ENCODE measurements at places on chromosomes 1 and 21.

DNA sequence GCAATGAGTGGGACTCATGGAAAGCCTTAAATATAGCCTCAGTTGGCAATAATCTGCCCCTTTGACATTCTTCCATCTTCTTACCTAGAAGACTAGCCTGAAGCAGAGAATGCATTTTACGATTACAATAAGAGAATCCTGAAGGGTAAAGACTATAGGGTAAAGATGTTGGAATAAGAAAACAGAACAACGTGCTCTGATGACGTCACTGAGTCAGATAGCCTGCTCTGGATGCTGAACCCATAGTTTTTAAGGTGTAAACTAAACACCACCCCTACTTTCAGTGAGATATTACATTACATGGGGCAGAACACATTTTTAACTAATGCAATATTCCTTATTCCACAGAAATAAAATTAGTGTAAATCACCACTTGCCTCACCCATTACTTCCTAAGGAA lies 240.4 kb downstream of the KCNT2 start:
- no peak for DNase-seq

- peak; percentile 88 for DNase-seq
Observed at GRCh38 chr1:150613061-150613920, 16.1 kb downstream of the ENSA start.

GRCh38 chr1:26706315-26706714 lies 10.5 kb downstream of the ARID1A start:
- DNase-seq, result no peak

DNA sequence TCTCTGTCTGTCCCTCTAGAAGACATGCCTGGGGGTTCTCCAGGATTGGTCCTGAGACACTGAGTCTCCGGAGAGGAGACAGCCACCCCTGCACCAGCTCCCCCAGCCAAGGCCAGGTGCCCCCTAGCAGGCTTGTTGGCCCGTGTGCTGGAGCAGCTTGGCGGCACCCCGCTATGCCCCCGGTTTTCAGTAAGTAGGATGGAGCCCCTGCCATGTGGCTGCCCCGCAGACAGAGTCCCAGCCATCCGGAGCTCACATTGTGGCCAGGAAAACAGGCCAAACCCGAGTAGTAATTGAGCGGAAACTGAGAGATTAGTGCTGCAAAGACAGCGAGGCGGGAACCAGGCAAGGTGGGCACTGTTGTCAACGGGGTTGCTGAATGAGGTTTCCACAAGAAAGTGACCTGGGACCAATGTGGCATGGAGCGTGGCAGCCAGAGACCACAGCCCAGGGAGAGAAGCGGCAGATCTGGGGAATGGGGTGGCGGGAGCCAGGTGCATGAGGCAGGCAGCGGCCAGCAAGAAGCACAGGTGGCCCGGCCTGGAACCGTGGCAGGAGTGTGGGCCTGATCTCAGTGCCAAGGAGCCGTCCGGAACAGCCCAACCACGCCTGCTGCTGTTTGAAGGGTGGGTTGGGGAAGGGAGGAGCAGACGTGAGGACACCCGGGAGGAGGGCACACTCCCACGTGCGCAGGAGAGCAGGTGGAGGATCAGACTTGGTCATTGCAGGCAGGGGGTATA lies 137.4 kb upstream of the VAMP3 start:
- no peak for DNase-seq

- no peak for DNase-seq
Observed at GRCh38 chr21:45887120-45887611, 94.4 kb upstream of the COL6A1 start.

- DNase-seq, result peak; percentile 87
Observed at GRCh38 chr1:12180315-12180714, 13.5 kb downstream of the TNFRSF1B start.

DNA sequence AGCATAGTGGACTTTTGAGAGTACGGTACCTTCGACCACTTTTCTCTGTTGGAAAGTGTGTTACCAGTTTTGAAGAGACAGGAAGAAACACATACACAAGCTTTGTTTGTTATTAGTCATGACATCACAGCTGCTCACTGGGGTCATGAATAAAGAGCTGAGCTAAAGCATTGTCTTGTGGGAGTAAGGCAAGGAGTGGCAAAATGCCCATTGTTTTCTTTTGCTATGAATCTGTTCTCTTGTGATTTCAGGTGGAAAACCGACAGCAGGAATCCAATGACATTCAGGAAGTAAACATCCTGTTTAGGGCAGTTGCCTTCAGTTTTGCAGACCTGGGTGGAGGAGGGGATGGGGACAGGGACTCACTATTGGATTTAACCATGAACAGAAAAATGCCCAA lies 66.2 kb downstream of the RGL1 start:
- DNase-seq, result no peak

GRCh38 chr1:227396539-227397353 lies 78.5 kb upstream of the CDC42BPA start:
- no peak for DNase-seq

DNA sequence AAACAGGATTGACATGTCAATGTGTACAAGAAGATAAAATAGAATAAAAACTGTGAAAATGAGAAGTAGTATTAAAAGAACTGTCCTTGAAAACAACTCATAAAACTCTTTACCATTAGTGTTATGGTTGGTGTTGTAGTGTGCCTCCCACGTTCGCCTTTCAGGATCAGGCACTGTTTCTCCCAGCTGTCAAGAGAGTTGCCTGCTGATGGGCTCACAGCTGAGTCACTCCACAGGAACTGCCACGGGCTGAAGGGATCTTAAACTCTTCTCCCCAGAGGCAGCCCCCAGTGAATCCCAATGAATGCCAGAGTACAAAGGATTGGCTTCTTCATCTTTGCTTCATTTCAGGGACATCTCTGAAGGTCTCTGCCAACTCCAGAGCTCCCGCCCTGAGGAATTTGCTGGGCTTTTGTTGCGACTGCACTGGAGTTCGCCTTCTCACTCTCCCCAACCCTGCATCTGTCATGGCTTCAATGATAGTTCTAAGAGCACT lies 119.6 kb downstream of the ADGRL2 start:
- no peak for DNase-seq

GRCh38 chr1:22751124-22751531 lies 40.5 kb downstream of the EPHB2 start:
- DNase-seq, result no peak

- no peak for DNase-seq
Observed at GRCh38 chr21:41080485-41081121, 87.4 kb upstream of the BACE2 start.

GRCh38 chr1:8463144-8463927 lies 145.4 kb downstream of the SLC45A1 start:
- peak; percentile 37 for DNase-seq

DNA sequence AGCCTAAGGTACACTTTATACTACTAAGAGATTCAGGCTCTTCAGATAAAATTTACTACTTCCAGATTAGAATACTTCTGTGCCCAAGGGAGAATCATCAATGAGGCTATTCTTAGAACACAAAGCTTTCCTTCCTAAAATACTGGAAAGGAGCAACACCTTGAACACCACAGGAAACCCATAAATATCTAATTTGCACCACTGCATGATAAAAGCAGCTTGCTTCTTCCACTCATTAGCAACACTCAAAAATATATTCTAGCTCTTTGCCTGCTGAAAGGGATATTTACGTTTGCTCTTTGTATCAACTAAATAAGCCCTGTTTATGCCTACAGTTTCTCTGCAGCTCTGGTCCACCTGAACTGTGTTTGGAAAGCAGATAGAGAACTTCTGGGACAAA lies 284.3 kb downstream of the RWDD3 start:
- no peak for DNase-seq

GRCh38 chr1:170729225-170730002 lies 65.5 kb downstream of the PRRX1 start:
- no peak for DNase-seq

DNA sequence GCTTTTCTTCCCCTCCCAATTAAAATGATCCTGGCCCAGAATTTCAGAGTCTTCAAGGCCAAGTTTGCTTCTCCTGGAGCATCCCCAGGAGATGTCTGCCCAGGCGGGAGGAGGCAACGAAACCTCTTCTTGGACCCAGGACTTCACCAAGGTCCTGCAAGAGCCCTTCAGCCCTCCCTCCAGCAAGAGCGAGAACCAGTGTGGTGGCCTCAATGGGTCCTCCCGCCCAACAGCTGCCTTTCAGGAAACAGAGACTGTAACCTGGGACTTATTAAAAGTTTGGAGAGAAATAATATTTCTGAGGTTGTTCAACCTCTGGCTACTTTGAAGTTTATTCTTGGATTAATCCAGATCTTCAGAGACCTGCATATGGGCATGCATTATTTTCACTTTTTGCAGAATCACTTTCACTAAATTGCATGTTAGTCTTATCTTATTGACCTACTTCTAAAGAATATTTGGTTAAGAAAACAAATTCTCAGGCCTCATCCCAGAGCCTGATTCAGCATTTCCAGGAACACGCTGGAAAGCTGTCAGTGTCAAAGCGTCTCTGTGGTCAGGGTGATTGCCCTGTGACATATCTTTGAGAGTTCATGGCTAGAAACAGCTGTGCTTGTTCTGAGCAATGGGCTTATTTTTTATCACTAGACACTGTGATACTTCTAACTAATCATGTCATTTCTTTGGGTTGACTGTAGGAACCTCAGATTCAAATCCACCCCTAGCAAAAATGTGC lies 66.0 kb upstream of the CLDN14 start:
- no peak for DNase-seq

DNA sequence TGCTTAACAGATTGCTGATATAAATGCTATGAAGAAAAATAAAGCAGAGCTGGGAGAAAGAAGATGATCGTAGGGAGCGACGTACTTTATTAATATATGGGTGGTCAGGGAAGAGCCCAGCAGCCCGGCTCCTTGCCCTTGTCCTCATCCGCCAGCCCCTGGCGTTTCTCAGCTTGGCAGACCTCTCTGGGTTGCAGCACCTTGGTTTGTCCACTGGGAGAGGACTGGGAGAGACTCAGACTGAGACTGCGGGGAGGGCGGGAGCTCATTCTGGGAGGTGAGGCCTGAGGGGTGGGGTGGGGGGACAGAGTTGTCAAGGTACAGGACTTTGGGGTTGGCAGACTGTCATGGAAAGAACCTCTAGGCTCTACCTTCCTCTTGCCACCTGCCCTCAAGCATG lies 3.3 kb upstream of the S100A3 start:
- DNase-seq, result no peak

DNA sequence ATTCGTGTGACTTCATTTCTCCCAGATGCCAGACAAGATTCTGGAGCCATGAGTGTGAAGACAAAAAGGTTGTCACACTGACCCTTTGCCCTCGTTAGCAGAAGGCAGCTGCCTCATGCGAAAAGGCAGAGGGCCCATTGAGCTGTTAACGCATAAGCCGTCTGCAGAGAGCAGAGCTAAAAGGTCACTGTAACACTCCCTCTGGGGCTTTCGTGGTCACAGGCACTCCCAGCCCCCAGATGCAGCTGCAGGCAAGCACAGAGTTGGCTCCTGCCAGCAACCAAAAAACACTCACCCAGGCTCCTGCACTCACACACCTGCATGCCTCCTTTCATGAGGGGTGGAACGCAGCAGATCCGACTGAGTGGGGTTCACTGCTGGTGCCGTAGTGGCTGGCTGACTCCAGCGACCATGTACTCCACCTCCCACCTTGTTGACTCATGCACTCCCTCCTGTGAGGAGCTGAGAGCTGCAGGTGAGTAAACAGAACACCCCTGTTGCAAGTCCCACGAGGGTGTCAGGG lies 287.5 kb downstream of the SMYD3 start:
- no peak for DNase-seq

Data from inflammatory macrophage (primary cell).